Regular cardiac myocyte (primary cell): ENCODE measurements at places on chromosomes 6 and 20. TPM values are rescaled to one million over a fixed set of nuclear protein-coding genes. Genes with fewer than 3 reads are reported as not detected.

The IRAK1BP1 gene
- 1.9 and 2.5 TPM in 2 replicates for total RNA-seq

The PHACTR1 gene
- 0.19 and 0.56 TPM in 2 replicates for total RNA-seq

The CYP24A1 gene
- 0.96 and 1.7 TPM in 2 replicates for total RNA-seq

The WRNIP1 gene
- 61.2 and 62.9 TPM in 2 replicates for total RNA-seq

The CSNK2B gene
- total RNA-seq: 93.0 and 140 TPM in 2 replicates

The EPPIN gene
- total RNA-seq: not detected in 2 replicates

The BMP6 gene
- total RNA-seq: 22.0 and 47.4 TPM in 2 replicates

The SEL1L2 gene
- total RNA-seq: not detected in 2 replicates

The CYP21A2 gene
- total RNA-seq: 0.19 TPM in 1 of 2 replicates, not detected in the other

The HLA-DRB1 gene
- 0.58 and 3.7 TPM in 2 replicates for total RNA-seq

The HCK gene
- not detected in 2 replicates for total RNA-seq

The USP49 gene
- total RNA-seq: 1.3 and 2.8 TPM in 2 replicates

The SMOC2 gene
- total RNA-seq: 0.28 TPM in 1 of 2 replicates, not detected in the other

The CAGE1 gene
- total RNA-seq: under 0.01 TPM in 2 replicates

The KIFC1 gene
- 5.9 and 52.1 TPM in 2 replicates for total RNA-seq

The PSORS1C2 gene
- total RNA-seq: not detected in 2 replicates

The DEFB113 gene
- total RNA-seq: not detected in 2 replicates

The KCNK16 gene
- total RNA-seq: not detected in 2 replicates

The SYTL3 gene
- total RNA-seq: 3.6 and 6.8 TPM in 2 replicates

The C6orf52 gene
- total RNA-seq: 0.56 TPM in 1 of 2 replicates, not detected in the other

The ZBTB12 gene
- 4.2 and 4.6 TPM in 2 replicates for total RNA-seq

The DPPA5 gene
- total RNA-seq: not detected in 2 replicates

The TTLL9 gene
- 0.28 TPM in 1 of 2 replicates, not detected in the other for total RNA-seq

The RXRB gene
- total RNA-seq: 22.8 and 23.8 TPM in 2 replicates

The ASIP gene
- total RNA-seq: not detected in 2 replicates

The ZC2HC1B gene
- total RNA-seq: not detected in 2 replicates

The GTSF1L gene
- not detected in 2 replicates for total RNA-seq
